ENCODE measurements at places on chromosomes 16 and 17.

- no peak for DNase-seq
These were observed 19.0 kb downstream of the ABR start for GRCh38 chr17:1160591-1161390.

DNA sequence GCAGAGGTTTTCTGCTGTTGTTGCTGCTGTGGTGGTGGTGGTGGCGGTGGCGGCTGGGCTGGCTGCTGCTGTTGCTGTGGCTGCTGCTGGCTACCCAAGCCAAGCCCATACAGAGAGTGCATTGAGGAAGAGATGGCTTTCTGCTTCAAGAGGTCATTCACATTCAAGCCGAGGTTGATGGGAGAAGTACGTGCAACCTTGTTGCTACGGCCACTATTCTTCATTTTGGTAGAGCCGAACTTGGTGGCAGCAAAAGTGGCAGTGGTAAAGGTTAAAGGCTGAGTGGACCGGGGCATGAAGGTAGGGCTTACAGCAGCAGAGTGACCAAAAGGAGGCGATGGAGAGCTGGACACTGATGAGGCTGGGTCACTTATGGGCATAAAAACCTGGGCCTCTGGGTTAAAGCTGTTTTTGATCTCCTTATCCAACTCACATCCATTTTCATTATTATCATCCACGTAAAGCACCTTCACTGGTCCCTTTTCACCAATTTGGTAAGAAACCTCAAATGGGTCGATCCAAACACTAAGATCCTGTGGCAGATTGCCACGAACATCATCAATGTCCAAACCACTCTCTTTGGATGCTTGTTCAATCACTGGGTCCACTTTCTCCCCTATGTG lies 2.8 kb downstream of the TOB1 start:
- DNase-seq: peak; percentile 19

GRCh38 chr17:6686026-6686425 lies 27.1 kb downstream of the SLC13A5 start:
- DNase-seq: peak; percentile 21

GRCh38 chr17:31697838-31698237 lies 161.2 kb downstream of the COPRS start:
- no peak for DNase-seq

GRCh38 chr16:30416624-30417528 lies 9.5 kb downstream of the ZNF771 start:
- DNase-seq: no peak

GRCh38 chr17:76234354-76234679 lies 6.0 kb downstream of the RNF157 start:
- DNase-seq: no peak

DNA sequence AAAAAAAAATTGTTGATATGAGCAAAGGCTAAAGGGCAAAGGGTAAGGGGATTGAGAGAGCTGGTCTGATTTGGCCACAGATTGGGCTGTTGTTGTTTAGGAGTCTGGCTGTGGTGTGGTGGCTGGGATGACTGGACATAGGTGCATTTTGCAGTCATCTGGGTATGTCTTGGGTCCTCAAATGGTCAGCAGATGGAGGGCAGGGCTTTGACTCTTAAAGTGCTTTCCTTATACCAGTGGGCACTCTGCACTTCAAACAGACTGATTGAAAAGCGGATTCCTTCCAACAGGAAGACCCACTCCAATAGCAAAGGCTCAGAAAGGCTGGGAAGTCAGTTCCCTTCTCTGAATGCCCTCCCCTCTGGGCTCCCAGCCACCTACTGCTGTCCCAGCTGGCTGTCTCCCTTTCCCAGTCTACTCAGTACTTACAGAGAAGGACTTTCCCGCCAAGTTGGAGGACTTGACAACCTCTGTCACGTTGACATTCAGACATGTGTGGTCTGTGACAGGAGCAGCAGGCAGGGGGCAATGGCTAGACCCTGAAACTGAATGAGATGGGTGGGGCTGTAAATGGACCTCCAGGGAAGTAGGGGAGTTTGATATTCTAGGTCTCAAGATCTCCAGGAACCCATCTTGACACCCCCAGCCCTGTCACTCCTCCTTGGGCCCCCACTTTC lies 19.6 kb upstream of the MFSD6L start:
- DNase-seq: no peak

DNA sequence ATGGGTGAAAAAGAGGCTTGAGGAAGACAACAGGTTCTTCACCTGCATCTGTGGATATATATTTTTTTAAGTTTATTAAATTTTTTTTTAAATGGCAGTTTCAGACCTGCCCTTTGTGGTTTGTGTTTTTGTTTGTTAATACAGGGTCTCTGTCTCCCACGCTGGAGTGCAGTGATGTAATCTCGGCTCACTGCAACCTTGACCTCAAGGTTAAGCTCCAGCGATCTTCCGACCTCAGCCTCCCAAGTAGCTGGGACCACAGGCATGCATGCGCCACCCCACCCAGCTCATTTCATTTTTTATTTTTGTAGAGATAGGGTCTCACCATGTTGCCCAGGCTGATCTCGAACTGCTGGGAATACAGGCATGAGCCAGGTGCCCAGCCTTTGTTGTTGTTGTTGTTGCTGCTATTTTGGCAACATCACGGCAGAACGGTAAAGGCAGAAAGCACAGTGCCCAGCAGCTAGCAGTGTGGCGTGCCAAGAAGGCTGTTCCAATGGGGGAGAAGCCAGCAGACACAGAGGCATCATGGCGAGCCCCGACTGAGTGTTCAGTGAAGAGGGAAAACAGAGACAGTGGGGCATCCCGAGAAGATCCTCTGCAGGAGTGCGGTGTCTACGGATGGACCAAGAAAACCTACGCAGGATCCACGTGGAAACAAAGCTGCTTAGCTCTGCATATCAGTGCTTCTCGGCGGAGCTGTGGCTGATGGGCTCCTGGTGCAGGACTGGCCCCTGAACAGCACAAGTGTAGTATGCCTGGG lies 19.6 kb downstream of the TMC6 start:
- no peak for DNase-seq

GRCh38 chr16:70691223-70692129 lies 5.6 kb upstream of the MTSS2 start:
- no peak for DNase-seq

- DNase-seq: no peak
These were observed 25.9 kb downstream of the OGFOD1 start for GRCh38 chr16:56477096-56477878.

GRCh38 chr17:30429155-30429554 lies 48.1 kb upstream of the GOSR1 start:
- DNase-seq: no peak

DNA sequence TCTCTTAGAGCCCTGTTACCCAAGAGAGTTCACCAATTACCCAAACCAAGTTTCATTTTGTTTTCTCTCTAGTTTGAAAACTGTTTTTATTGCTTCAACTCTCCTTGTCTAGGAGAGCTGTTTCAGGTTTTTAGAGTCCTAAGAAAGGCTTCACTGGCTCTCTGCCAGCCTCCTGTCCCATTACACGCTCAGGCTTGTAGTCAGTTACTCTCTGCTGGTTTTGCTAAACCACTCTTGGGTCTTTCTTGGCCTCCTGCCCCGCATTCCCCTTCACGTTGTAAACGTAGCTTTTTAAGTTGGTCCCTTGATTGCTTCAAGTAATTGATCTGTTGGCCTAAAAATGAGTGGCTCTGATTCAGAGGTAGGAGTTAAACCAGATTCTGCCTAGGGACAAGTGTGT lies 529.1 kb downstream of the MAF start:
- DNase-seq: no peak

DNA sequence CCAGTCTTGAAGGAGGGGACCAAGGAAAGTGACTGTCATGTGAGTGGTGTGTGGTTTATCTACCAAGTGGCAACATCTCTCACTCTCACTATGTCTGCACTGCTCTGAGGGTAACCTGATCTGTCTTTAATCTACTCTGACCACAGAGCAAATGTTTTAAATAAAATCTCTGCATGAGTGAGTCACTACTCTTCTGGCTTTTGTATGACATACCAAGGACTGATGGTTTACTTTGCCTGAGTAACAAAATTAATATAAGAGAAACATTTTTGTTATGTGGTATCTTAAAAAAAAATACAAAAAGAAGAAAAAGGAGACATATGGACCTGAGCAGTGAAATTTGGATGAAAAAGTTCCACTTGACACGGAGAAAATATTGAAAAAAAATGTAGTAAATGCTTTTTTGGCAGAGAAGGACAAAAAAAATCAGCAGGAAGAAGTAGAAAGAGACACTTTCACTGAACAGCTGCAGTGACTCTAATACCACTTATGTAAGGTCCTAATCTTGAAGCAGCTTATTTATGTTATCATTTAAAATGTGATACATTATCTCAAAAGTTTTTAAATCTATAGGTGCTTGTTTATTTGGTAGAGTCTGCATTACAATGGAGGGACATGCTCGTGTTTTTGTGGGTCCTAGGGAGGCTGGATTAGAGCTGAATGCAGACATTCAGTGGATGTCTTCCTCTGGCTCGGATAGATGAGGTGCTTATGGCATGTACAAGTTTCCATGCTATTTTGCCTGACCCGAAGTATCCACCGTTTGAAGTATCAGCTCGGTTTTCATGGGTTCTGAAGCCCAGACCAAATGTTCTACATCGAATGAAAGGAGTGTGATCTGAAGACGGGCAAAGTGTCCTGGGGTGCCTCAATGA lies 240.7 kb downstream of the MAP2K6 start:
- DNase-seq: no peak

DNA sequence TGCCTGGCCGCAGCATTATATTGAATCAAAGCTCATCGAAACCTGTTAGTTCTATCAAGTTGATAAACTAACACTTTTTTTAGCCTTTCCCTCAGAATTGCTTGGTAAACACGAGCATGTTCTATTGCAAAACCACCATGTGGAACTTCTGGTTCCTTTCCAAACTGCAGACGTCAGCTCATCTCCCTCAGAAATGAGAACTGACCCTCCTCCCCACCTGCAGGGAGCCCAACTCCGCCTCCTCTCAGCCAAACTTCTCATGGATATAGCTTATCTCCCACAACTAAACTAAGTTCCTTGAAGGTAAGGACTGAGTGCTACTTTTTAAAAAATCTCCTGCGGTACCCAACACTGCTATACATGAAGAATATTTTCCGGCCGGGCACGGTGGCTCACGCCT lies 6.7 kb downstream of the SHMT1 start:
- no peak for DNase-seq

DNA sequence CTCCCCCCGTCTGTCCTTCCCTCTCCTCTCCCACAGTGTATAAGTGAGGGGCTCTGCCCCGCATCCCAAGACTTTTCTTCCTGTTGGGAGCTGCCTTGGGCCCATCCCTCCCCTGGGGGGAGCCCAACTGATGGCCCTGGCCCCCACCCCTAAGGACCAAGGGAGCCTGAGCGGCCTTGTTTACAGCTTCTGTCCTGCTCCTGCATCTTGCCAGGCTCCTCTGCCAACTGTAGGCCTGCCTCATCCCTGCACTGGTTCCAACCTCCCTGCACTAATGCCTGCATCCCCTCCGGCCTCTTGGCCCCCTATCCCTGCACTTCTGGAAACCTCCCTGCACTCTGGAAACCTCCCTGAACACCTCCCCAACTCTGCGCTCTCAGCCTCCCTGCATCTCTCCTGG lies 1.4 kb upstream of the PAGR1 start:
- no peak for DNase-seq

GRCh38 chr17:1134634-1135324 lies 45.0 kb downstream of the ABR start:
- no peak for DNase-seq

- DNase-seq: no peak
These were observed 162.4 kb upstream of the TOX3 start for GRCh38 chr16:52709306-52709705.

DNA sequence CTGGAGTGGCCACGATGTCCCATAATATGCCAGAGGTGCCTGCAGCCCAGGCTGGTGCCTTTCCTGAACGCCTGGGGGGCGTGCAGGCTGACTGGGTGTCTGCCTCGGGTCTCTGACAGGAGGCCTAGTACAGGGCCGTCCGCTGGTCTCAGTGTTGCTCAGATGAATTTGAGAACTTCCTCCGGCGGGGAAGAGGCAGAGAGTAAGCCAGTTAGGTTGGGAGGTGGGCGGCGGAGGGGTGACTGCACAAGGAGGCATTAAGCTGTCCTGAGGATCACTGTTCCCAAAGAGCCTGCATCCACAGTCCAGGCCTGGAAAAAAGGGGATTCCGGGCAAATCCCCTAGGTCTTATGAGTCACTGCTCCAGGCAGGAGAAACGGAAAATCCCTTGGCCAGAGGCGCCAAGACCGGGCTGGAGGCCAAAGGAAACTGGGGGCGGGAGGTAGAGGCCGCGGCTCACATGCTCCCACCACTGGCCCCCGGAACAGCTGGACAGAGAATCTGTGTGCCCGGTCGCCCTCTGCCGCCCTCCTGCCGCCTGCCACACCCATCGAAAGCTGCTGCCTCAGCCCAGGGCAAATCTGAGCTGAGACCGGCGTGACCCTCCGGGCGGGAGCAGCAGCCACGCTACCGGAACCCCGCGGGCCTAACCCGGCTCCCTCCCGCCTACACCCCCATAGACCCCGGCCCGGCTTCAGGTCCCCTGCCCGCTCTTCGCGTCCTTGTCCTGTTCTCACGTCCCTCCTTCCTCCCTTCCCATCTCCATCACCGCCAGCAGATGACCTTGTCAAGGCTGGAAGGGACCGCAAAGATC lies 1.2 kb downstream of the TRIM47 start:
- DNase-seq: peak; percentile 50

DNA sequence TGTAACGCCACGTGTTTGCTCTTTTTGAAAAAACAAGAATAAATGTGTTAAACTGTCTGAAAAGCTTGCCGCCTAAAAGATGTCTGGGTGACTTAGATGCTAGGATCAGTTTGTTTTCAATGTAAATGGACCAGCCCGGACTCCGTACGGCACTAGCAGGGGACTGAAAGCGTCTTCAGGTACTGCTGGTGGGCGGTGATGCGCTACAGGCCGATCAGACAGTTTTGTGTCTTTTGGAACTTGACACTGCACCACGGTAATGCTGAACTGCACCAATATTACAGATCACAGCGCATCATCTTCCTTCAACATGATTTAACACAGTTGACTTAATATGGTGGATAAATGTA lies 727 bp upstream of the MBTPS1 start:
- peak; percentile 20 for DNase-seq

DNA sequence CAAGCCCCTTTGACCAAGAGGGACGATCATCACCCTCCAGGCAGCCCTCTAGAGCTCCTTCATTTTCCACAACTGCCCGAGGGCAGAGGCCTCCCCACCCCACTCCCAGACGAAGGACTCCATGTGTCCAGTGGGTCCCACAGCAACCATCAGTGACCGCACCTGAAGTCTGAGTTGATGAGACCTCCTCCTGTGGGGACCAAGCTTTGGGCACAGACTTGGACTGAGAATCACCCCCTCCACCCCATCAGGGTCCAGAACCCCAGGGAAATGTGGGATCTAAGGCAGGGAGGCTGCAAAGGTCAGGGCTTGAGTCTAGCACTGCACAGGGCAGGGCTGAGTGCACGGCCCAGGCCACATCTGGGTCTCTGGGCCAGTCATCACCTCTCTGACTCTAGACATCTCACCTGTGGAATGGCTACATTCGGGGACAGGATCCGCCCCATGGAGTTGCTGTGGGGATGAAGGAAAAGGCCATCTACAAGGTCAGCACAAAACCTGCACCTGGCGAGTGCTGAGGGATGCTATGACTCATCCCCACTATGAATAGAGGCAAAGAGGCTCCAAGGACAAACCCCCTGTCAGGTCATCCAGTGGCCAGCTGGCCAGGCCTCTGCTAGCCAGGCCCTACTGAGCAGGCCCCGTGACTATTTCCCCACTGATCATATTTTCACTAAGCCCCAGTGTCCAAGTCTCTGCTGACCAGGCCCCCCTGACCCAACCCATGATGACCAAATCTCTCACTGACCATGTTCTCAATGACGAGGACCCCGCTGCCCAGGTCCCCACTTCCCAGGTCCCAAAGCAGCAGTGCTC lies 38.4 kb downstream of the TNFRSF13B start:
- DNase-seq: no peak

Measured in NCI-H2081 (cell line).